Cardiac muscle cell (in vitro differentiated cells and primary cell): ENCODE measurements at places on chromosomes 11 and 22.
A peak's percentile ranks its signal among the peaks of the same experiment; 100 is the strongest.

DNA sequence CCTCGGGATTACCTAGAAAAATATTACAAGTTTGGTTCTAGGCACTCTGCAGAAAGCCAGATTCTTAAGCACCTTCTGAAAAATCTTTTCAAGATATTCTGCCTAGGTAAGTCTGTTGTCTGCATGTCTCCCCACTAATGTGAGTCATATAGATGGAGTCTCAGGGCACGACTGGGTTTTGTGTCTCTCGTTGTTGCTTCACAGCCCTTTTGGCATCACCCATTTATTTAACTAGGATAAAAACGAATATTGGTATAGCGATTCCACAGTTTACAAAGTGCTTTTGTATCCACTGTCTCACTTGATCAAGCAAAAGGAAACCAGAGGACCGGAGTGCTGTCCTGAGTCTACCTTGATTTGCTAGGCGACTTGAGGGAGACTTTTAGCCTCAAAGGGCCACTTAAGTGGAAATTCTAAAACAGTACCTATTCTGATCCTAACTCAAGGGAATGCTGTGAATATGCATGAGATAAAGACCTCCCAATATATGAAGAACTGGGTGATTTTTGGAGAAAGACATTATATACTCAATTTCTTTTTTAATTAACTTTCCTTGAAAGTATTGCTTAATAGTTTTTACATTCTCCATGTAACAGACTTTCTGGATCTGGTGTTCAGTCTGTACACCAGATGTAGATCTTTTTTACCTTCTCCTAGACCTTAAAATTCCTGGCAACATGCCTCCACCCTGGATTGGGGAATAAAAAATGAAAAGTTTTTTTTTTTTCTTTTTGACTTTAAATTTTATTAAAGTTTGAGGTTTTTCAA, 590 bp downstream of the NNMT start:
- DNase-seq = peak; percentile 41
- H3K27ac ChIP-seq = no peak overlapping the region
- no peaks in the 10 kb centered on the region for H3K27me3 ChIP-seq
- no peak overlapping the region for H3K4me3 ChIP-seq
- H3K4me1 ChIP-seq = peaks cover 3% of the 10 kb centered on the region
- no peaks in the 10 kb centered on the region for H3K36me3 ChIP-seq

GRCh38 chr11:100247704-100248103, 439.4 kb upstream of the ARHGAP42 start:
- H3K4me3 ChIP-seq = no peak overlapping the region
- H3K36me3 ChIP-seq = no peaks in the 10 kb centered on the region
- no peaks in the 10 kb centered on the region for H3K4me1 ChIP-seq
- DNase-seq = no peak
- H3K27ac ChIP-seq = no peak overlapping the region

- no peaks in the 10 kb centered on the region for H3K36me3 ChIP-seq
- no peaks in the 10 kb centered on the region for H3K4me1 ChIP-seq
- DNase-seq = no peak
- H3K4me3 ChIP-seq = no peak overlapping the region
- no peak overlapping the region for H3K27ac ChIP-seq
Measured at GRCh38 chr11:33454264-33454663, 197.1 kb downstream of the HIPK3 start.

DNA sequence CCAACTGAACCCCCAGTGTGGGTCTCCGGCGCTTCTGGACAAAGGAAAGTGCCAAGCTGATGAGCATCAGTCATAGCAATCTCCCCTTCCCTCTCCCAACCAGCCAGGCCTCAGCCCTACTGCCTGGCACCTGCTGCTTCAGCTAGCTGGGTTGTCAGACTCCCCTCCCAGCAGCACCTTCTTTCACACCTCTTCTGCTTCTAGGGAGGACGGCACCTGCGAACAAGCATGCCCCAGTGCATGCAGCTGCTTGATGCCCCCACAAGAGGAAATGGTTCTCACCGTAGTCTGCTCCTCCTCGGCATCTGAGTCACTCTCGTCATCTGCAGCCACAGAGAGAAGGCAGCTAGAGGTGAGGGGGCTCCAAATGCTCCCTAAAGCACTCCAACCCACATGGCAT, 25.4 kb downstream of the THOC5 start:
- no peaks in the 10 kb centered on the region for H3K27me3 ChIP-seq
- H3K27ac ChIP-seq = no peak overlapping the region
- H3K36me3 ChIP-seq = peaks cover 52% of the 10 kb centered on the region
- DNase-seq = no peak
- no peak overlapping the region for H3K4me3 ChIP-seq
- no peaks in the 10 kb centered on the region for H3K4me1 ChIP-seq

- H3K27ac ChIP-seq = no peak overlapping the region
- no peaks in the 10 kb centered on the region for H3K36me3 ChIP-seq
- no peaks in the 10 kb centered on the region for H3K4me1 ChIP-seq
- no peak for DNase-seq
Measured at GRCh38 chr11:106644824-106645223, 373.5 kb downstream of the GUCY1A2 start.

GRCh38 chr11:75782540-75783263, 14.1 kb downstream of the DGAT2 start:
- DNase-seq = no peak
- no peak overlapping the region for H3K4me3 ChIP-seq
- H3K4me1 ChIP-seq = no peaks in the 10 kb centered on the region
- H3K36me3 ChIP-seq = no peaks in the 10 kb centered on the region

DNA sequence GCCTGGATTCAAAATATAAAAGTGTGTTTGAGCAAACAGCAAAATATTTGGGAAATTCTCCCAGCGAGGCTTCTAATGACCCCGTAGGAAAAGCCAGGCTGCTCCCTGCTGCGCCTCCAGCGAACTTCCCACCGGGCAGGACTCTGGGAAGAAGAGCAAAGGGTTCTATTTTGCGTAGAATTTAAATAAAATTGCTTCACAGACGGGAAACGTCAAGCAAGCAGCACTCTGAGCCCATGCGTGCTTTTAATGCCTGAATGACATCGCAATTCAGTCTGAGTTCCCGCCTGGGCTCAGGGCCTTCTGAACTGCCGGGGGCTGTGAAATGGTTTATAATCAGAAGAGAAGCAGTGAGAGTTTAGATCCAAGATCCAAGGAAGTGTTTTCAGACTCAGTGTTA, 775.1 kb downstream of the BRD1 start:
- H3K27ac ChIP-seq = no peak overlapping the region
- no peaks in the 10 kb centered on the region for H3K4me1 ChIP-seq
- DNase-seq = no peak
- H3K36me3 ChIP-seq = no peaks in the 10 kb centered on the region
- no peak overlapping the region for H3K4me3 ChIP-seq

GRCh38 chr11:83723999-83724398, 437.8 kb upstream of the CCDC90B start:
- peak; percentile 43 for DNase-seq
- H3K36me3 ChIP-seq = no peaks in the 10 kb centered on the region
- no peak overlapping the region for H3K4me3 ChIP-seq
- no peak overlapping the region for H3K27ac ChIP-seq
- no peaks in the 10 kb centered on the region for H3K27me3 ChIP-seq
